Amniotic stem cell (primary cell): ENCODE measurements at places on chromosomes 16 and 17.

DNA sequence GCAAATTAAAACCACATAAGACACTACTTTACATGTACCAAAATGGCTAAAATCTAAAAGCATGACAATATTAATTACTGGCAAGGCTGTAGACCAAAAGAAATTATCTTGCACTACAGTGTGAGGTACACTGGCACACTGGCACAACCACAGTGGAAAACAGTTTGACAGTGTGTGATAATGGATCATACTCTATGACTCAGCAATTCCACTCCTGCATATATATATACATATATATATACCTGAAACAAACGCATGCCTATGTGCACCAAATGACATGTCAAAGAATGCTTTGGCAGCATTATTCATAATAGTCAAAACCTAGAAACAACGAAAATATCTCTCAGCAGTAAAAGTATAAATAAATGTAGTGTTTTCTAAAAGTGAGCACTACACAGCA, 4.6 kb upstream of the DYNLRB2 start:
- DNase-seq: no peak

DNA sequence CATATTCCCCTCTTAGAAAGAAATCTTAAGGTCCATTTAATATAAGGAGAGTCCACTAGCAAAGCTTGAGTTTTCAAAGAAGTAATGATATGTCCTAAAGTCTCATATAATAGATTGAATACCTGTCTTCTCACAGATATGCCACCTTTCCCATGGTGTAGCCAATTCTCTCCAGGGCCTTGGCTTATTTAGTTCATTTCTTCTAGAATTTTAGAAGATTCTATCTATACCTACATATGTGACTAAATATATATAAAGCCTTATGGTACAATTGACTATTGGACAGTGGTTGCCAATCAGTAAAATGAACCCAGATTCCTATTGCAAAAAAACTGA, 370.7 kb upstream of the MAF start:
- DNase-seq: no peak

DNA sequence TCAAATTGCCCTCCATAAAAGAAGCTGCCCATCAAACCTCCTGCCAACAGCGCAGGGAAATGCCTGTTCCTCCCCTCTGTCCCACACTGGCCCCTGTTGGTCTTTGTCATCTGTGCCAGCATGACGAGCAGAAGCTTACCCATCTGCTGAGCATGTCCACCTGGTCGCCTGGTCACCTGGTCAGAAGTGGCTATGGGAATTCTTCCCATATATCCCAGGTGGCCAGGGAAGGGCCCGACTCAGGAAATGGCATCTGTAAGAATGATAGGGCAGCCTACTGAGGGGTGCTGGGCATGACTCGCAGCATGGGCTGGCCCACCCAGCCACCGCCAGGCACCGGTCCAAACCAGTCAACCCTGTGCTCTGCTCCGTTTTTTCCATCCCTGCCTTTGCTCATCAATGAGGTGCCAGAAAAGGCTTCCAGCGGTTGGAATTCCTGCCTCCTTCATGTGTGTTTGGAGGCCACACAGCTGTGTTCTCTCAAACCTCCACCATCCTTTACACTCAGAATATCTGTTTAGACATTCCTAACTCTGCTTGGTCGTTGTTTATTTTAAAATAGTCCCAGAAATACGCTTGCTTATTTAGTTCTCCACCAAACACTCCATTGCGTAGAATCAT, 145.2 kb downstream of the CLEC16A start:
- no peak for DNase-seq

GRCh38 chr17:81471818-81472456, 40.7 kb downstream of the ACTG1 start:
- DNase-seq: no peak

GRCh38 chr17:18246109-18246725, 12.3 kb downstream of the FLII start:
- no peak for DNase-seq

DNA sequence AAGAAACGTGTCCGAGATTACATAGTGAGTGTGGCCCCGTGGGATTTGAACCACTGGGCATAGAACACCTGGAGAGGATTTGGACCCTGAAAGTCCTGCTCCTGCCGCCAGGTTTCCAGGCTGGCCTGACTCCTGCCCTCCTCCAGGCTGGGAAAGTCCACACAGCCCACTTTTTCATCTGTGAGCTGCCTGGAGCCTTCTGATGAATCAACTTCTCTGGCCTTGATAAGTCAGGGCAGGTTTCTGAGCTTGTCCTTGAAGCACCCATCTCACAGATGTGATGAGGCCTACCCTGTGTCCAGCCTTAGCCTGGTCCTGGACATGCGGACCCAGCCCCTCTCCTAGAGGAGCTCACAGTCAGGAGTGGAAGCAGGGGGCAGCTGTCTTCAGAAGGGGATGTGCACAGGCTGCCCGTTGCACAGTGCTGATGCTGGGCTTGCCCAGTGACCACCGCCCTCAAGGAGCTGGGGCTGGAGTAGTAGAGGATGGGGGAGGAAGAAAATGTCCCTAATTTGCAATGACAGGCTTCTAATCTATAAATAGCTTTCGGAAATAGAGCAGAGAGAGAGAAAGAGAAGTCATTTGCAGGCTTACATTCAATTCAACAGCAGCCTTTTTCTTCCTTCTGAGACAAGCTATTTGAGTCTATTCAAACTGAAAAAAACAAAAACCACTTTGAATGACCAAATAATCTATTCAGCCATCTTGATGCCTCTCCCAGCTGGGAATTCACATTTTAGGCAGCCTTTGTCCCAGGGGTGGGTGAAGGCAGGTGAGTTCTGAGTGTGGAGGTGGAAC, 73.5 kb upstream of the DNAJA2 start:
- DNase-seq: no peak

- DNase-seq: no peak
Observed at GRCh38 chr17:57312242-57312641, 55.9 kb downstream of the MSI2 start.

GRCh38 chr16:87731607-87732006, 34.2 kb downstream of the KLHDC4 start:
- DNase-seq: no peak

GRCh38 chr17:6928193-6928592, 67.7 kb upstream of the ALOX12 start:
- no peak for DNase-seq

- no peak for DNase-seq
Observed at GRCh38 chr16:2597560-2597902, 59.7 kb downstream of the PDPK1 start.

- DNase-seq: no peak
Observed at GRCh38 chr16:31354394-31355291, at the start of gene ITGAX. Gene ITGAX, plus strand, starts transcription at chr16:31355176. Its CDS starts 79 bp downstream, at chr16:31355255.

DNA sequence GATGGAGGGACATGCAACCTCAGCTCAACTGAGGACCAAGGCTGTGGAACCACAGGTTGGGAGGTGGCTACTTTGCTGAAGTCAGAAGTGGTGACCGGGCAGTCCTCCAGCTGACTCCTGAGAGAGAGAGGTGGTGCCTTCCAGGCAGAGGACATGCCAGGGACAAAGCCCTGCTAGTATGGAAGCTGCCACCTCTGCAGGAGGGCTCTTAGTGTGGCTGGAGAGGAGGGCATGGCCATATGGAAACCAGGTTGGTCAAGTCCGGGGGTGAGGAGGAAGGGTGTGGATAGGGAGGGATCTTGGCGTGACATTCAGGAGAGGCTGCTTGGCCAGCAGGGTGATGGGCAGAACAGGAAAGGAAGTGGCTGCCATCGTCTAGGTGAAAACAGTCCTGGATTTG, 5.7 kb downstream of the C16orf86 start:
- no peak for DNase-seq

DNA sequence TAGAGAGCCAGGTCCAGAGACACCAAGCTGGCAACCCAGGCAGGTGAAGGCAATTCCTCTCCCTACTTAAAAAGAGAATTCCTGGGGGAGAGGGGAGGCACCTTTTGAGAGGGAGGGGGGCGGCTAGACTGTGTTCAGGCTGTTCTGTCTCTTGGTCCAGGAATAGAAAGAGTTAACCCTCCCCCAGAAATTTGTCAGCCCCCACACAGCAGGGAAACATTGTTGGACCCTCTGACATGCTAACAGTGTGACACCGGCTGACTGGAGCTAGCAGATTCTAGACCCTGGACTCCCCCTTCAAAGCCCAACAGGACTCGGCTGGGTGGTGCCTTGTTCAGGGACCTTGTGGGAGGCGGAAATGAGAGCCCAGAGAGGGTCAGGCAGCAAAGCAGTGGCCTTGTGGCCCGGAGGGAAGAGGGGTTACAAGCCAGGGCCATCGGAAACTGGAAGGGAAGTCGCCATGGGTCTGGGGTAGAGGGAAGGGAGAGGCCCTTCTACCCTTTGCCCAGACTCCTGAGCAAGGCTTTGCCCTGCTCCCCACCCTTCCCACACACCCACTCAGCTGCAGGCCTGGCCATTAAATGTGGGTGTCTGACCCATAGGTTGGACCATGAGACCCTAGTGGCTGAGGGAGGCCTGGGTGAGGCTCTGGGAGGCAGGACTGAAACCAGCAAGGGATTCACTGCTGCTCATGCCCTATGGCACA, 44.6 kb downstream of the RAI1 start:
- DNase-seq: no peak

DNA sequence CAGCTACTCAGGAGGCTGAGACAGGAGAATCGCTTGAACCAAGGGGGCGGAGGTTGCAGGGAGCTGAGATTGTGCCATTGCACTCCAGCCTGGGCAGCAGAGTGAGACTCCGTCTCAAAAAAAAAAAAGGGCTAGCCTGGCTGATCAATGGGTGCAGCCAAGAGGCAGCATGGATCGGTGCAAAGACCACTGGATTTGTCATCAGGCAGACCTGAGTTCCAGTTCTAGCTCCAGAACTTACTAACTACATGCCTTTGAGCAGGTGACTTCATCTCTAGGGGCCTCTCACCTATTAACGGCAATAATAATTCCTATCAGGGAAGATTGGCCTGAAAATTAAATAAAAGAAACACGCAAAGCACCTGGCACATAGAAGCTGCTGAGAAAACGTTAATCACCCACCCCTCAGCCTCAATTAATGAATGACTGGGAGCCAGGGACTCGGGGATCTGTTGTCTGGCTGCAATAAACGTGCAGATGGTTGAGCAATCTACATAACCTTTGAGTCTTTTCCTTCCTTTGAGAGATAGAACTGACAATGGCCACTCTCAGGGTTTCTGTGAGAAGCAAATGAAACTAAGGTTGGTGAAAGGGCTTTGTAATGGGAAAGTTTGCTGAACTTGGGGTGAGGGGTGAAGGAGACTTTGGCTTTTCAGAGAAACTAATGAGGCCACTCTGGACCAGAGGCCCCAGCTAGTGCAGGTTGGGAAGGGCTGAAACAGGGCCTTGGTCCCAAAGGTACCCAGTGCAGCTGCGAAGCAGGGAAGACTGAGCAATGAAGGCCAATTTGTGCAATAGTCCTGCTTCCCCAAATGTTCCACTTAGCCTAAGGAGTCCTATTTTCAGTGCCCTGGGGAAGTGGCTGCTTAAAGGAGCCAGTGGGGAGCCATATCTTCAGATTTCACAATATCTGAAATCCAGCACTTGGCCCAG, 7.6 kb downstream of the SEZ6L2 start:
- no peak for DNase-seq

DNA sequence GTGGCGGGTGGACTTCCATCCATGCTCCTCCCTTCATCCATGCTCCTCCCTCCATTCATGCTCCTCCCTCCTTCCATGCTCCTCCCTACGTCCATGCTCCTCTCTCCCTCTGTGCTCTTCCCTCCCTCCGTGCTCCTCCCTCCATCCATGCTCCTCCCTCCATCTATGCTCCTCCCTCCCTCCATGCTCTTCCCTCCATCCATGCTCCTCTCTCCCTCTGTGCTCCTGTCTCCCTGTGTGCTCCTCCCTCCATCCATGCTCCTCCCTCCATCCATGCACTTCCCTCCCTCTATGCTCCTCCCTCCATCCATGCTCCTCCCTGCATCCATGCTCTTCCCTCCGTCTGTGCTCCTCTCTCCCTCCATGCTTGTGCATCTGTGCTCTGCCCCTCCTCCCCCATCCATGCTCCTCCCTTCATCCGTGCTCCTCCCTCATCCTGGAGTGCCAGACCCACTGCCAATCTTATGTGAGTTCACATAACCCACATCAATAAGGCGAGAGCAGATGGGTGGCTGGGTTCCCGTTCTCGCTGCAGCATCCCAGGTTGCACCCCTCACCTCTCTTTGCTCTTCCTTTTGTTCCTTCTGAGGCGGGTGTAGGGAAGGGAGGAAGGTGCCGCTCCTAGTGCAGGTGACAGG, 22.8 kb downstream of the KSR1 start:
- DNase-seq: no peak

GRCh38 chr17:41530062-41531048, 2.2 kb upstream of the KRT19 start:
- peak; percentile 86 for DNase-seq

- DNase-seq: no peak
Observed at GRCh38 chr16:58498341-58499091, 1.4 kb upstream of the NDRG4 start.

GRCh38 chr17:4293572-4293971, 29.8 kb upstream of the ANKFY1 start:
- no peak for DNase-seq

- no peak for DNase-seq
Observed at GRCh38 chr17:58381124-58382035, 29.4 kb upstream of the SUPT4H1 start.

- no peak for DNase-seq
Observed at GRCh38 chr17:27420211-27420950, 35.9 kb upstream of the KSR1 start.

DNA sequence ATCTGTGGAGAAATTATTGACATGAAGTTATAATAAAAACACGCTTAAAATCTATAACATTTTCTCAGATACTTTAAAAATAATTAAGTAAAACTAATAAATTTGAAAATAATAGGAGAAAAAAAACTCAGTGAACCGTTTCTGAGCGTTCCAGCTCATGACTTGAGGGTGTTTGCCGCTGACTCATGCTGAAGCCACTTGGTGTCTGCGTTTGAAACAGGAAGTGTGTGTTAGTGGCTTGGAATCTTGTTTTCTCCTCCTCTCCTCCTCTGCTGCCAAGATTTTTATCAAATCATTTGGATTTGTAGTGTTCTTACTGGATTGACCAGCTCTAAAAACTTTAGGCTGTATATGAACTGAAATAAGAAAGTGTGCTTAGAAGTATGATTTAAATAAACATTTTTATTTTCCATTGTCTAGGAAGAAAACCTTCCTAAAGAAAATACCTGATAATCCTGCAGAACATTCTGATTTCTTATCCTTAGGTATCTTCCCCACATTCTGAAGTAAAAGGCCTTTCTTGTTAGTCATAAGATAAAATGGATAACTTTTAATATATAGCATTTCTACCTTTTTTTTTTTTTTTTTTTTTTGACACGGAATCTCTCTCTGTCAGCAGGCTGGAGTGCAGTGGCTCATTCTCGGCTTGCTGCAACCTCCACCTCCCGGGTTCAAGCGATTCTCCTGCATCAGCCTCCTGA, 30.8 kb downstream of the USP10 start:
- peak; percentile 76 for DNase-seq

- DNase-seq: no peak
Observed at GRCh38 chr16:5971106-5971505, 873.5 kb upstream of the EEF2KMT start.

DNA sequence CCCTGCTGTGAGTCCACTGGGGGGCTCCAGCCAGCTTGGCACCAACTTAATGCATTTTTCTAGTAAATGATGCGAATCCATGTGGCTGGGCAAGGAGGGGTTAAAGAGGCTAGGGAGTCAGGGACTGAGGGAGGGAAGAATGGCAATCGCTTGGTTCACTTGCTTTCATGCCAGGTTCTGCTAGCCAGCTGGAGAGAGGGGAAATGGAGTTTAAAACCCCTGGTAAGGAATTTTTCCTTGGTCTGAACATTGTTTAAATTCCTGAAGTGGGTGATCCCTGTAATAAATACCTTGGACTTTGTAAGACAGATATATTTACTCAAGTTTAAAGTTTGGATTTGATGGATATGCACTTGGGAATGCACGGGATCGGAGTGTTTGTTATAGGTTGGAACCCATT, 22.8 kb downstream of the ANKFN1 start:
- DNase-seq: no peak
